ENCODE measurements at places on chromosomes 12 and 14.

- H3K36me3 ChIP-seq, result no peaks in the 10 kb centered on the region
- no peak overlapping the region for H3K27ac ChIP-seq
- H3K4me3 ChIP-seq, result no peak overlapping the region
- H3K4me1 ChIP-seq, result no peaks in the 10 kb centered on the region
- no peak for DNase-seq
These were observed 172.7 kb upstream of the OR4E1 start for GRCh38 chr14:21846227-21846885.

DNA sequence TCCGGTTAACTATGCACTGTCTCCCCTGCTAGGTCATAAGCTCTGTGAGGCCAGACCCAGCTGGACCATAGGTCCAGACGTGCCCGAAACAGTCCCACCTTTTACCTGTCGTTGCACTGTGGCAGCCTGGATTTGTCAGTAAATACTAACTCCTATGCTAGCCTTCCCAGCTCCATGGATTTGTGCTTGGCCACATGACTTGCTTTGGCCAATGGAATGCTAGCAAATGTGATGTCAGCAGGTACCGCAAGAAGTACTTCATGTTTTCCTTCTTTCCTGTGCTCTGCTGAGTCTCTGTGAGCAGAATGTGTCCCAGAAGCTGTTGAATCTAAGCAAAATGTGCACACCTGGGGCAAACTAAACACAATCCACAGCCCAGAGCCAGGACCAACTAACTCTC is 157.2 kb downstream of the ANO2 start:
- peaks cover 33% of the 10 kb centered on the region for H3K4me1 ChIP-seq
- no peak overlapping the region for H3K4me3 ChIP-seq
- DNase-seq, result no peak
- H3K27me3 ChIP-seq, result no peaks in the 10 kb centered on the region
- H3K36me3 ChIP-seq, result no peaks in the 10 kb centered on the region

- H3K4me1 ChIP-seq, result peaks cover 22% of the 10 kb centered on the region
- no peak for DNase-seq
- H3K27me3 ChIP-seq, result no peaks in the 10 kb centered on the region
- H3K4me3 ChIP-seq, result no peak overlapping the region
These were observed 27.8 kb upstream of the AEBP2 start for GRCh38 chr12:19411234-19412204.

DNA sequence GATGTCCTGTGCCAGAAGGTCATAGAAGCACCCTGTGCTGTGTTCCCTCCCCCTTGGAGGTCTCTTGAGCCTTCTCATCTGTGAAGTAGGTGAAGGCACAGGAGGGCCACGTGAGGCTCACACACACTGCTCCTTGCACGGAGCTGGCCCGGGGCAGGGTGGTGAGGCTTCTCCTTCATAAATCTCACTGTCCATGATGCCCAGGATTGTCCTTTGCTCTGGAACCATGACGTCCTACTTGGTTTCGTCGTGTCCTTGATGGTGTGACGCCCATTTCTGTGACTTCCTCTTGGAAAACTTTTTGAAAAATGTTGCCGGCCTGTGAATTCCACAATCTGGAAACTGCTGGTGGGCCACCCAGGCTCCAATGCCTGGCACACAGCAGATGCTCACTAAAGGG is 34.4 kb downstream of the SH2B3 start:
- H3K4me3 ChIP-seq, result no peak overlapping the region
- H3K36me3 ChIP-seq, result peaks cover 33% of the 10 kb centered on the region
- H3K27me3 ChIP-seq, result no peaks in the 10 kb centered on the region
- H3K27ac ChIP-seq, result no peak overlapping the region
- no peak for DNase-seq

DNA sequence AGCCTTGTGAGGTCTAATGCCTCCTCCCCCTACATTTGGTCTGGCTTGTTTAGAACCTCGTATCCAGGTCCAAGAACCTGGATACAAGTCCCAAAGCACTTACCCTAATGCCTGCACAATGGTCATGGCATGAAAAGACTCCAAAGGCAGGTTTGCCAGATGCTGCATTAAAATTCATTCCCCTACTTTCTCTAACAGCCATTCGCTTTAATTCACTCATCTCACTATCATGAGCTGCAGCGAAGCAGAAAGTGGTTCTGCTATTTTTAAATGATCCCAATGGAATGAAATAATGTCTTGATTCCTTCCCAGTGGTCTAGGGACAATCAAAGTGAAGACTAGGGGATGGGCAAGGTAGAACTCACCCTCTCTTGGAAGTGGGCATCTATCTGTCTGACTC is 72.5 kb upstream of the MAX start:
- no peaks in the 10 kb centered on the region for H3K36me3 ChIP-seq
- no peak for DNase-seq
- H3K27ac ChIP-seq, result no peak overlapping the region
- H3K27me3 ChIP-seq, result no peaks in the 10 kb centered on the region
- H3K4me1 ChIP-seq, result peaks cover 15% of the 10 kb centered on the region

- H3K27ac ChIP-seq, result no peak overlapping the region
- DNase-seq, result no peak
- H3K36me3 ChIP-seq, result peaks cover 21% of the 10 kb centered on the region
These were observed 19.2 kb downstream of the CSRP2 start for GRCh38 chr12:76859611-76860010.

DNA sequence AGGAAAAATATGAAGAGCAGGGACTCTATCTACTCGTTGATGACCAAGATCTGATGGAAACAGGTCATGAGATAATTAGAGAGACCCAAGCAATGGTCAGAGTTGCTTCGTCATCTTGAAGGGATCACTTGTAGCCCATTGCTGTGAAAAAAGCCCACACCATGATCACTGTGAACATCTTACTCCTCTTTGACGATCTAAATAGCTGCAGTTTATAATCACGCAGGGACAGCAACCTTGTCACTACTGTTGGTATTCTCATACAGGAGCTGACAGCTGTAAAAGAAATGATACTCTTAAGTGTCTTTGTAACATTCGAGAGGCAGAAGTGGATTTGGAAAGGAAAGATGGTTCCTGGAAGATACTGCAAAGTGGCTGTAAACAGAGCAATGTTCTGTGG is 33.7 kb upstream of the RERGL start:
- no peak overlapping the region for H3K27ac ChIP-seq
- DNase-seq, result no peak
- no peaks in the 10 kb centered on the region for H3K36me3 ChIP-seq
- no peaks in the 10 kb centered on the region for H3K4me1 ChIP-seq
- no peak overlapping the region for H3K4me3 ChIP-seq

DNA sequence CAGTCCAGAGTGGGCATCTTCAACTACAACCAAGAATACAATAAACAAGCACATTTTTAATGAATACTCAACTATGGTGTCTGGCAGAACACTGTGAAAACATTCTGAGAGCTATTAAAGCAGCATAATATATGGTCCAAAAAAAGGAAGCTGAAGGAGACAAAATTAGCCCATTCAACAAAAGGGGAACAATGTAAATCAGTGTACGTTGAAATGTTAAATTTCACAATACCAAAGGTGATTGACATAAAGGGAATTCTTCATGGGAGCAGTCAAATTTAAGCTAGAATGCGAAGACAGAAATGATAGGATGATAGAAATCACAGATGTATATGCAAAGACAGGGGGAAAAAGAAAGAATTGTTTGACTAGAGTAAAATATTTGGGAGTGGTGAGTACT is 41.3 kb upstream of the SYCP3 start:
- H3K36me3 ChIP-seq, result no peaks in the 10 kb centered on the region
- H3K4me1 ChIP-seq, result no peaks in the 10 kb centered on the region
- DNase-seq, result no peak
- no peak overlapping the region for H3K4me3 ChIP-seq
- no peak overlapping the region for H3K27ac ChIP-seq

DNA sequence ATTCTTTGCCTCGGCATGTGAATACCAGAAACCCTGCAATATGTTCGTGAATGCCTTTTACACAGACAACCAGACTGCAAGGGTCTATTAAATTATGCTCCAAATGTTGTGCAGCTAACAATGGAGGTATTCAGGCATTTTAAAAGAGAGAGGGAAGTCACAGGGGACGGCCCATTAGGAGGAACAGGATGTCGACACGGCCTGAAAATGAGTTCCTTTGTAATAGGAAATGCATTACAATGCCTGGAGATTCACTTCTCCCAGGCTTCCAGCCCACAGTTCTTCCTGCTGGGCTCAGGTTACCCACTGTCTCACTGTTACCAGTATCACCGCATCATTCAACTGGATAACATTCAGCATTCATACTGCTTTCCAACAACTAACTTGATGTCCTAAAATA is 2.5 kb downstream of the DUSP6 start:
- peaks cover 99% of the 10 kb centered on the region for H3K4me1 ChIP-seq
- peak overlapping the region; percentile 97 for H3K27ac ChIP-seq
- peaks cover 10% of the 10 kb centered on the region for H3K36me3 ChIP-seq
- no peaks in the 10 kb centered on the region for H3K27me3 ChIP-seq
- peak overlapping the region; percentile 84 for H3K4me3 ChIP-seq

DNA sequence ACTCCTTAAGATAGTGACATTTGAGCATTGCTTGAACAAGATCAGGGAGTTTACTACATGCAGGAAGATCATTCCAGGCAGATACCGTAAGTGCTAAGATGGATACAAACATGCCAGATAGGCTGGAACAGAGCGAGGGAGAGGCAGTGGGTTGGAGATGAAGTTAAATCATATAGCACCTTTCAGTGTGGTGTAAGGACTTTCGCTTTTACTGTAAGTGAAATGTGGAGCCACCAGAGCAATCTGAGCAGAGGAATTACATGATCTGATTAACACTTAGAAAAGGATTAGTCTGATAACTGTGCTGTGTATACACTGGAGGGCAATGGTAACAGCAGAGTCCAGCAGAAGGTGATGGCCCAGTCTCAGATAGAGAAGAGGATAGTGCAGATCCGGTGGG is 163.0 kb upstream of the SSTR1 start:
- no peak for DNase-seq
- H3K4me1 ChIP-seq, result no peaks in the 10 kb centered on the region
- H3K4me3 ChIP-seq, result no peak overlapping the region
- H3K27ac ChIP-seq, result no peak overlapping the region

DNA sequence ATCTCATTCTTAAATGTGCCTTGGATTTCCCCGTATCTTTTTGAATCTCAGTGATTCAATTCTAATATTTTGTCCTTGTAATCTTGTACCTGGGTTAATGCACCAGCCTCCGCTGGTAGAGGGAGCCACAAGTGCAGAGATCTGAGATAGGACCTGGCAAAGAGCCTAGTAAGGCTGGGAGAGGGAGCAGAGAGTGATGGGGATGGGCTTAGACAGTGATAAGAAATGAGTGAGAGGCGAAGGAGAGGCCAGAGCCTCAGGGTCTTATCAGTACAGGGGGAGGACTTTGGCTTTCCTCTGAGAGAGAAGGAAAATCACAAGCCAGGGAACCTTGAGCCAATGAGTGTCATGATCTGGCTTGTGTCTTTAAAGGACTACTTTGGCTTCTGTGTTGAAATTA is 30.5 kb upstream of the LMNTD1 start:
- H3K27me3 ChIP-seq, result no peaks in the 10 kb centered on the region
- no peak overlapping the region for H3K27ac ChIP-seq
- no peak overlapping the region for H3K4me3 ChIP-seq
- H3K4me1 ChIP-seq, result peaks cover 18% of the 10 kb centered on the region

GRCh38 chr12:69575346-69575745 is 9.9 kb upstream of the CCT2 start:
- H3K27me3 ChIP-seq, result no peaks in the 10 kb centered on the region
- DNase-seq, result no peak
- H3K36me3 ChIP-seq, result peaks cover 51% of the 10 kb centered on the region
- H3K4me1 ChIP-seq, result no peaks in the 10 kb centered on the region
- no peak overlapping the region for H3K27ac ChIP-seq
- no peak overlapping the region for H3K4me3 ChIP-seq

GRCh38 chr12:7093486-7093885 is 1.2 kb upstream of the C1R start:
- no peaks in the 10 kb centered on the region for H3K27me3 ChIP-seq
- H3K4me3 ChIP-seq, result no peak overlapping the region
- H3K4me1 ChIP-seq, result peaks cover 47% of the 10 kb centered on the region
- no peak for DNase-seq

DNA sequence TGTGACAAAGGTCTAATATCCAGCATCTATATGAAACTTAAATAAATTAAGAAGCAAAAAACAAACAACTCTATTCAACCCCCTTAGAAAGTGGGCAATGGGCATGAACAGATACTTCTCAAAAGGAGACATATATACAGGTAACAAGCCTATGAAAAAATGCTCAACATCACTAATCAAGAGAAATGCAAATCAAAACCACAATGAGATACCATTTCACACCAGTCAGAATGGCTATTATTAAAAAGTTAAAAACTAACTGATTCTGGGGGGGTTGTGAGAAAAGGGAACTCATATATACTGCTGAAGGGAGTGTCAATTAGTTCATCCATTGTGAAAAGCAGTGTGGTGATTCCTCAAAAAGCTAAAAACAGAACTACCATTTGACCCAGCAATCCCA is 198.9 kb downstream of the BMP4 start:
- no peaks in the 10 kb centered on the region for H3K36me3 ChIP-seq
- H3K27me3 ChIP-seq, result no peaks in the 10 kb centered on the region
- no peak overlapping the region for H3K27ac ChIP-seq
- no peak for DNase-seq

- DNase-seq, result no peak
- H3K27ac ChIP-seq, result no peak overlapping the region
- no peaks in the 10 kb centered on the region for H3K27me3 ChIP-seq
These were observed 1337.6 kb downstream of the LRFN5 start for GRCh38 chr14:42944284-42944683.

DNA sequence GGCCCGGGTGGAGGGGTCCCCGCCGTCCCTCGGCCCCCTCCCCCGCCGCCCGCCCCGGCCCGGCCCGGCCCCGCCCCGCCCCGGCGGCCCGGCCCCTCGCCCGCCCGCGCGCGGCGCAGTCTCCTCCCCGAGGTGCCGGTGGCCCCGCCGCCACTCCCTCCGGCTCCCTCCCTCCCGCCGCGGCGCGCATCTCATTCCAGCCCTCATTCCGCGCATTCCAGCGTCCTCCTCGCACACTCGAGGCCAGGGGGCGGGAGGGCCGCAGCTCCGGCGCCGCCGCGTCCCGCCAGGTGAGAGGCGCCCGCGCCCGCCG is at the start of gene TEAD4:
Gene TEAD4 (plus strand): TSS at position 206 of the 313 bp plus-strand sequence.
- H3K27me3 ChIP-seq, result no peaks in the 10 kb centered on the region
- H3K36me3 ChIP-seq, result no peaks in the 10 kb centered on the region
- H3K27ac ChIP-seq, result peak within 1 kb of the TSS; percentile 88
- DNase-seq, result no peak

- H3K27ac ChIP-seq, result peak overlapping the region; percentile 47
- no peak overlapping the region for H3K4me3 ChIP-seq
- no peaks in the 10 kb centered on the region for H3K36me3 ChIP-seq
- no peaks in the 10 kb centered on the region for H3K27me3 ChIP-seq
These were observed 8.9 kb downstream of the C1S start for GRCh38 chr12:7069386-7069785.
